ENCODE measurements at places on chromosomes 12 and 14.

GRCh38 chr12:4241592-4241991 lies 32.0 kb upstream of the CCND2 start:
- no peak for DNase-seq

GRCh38 chr14:77040741-77041653 lies 12.5 kb upstream of the IRF2BPL start:
- DNase-seq: no peak

DNA sequence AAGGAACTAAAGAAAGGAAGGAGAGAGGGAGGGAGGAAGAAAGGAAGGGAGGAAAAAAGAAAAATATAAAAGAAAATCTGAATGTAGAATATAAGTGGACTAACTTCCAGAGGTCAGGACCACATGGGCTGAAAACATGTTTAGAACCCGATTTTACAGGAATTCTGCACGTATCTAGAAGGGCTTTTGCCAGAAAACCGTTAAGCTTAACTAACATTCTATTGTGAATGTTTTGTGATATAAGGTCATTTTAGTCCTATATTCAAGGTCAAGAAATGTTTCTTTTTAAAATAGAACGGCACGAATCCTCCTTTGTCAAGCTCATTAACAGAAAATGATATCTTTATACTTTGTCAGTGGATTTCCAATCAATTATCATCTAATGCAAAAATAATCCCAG lies 13.1 kb downstream of the PTCSC3 start:
- DNase-seq: no peak

GRCh38 chr12:114998750-114999128 lies 314.8 kb upstream of the TBX3 start:
- DNase-seq: no peak

DNA sequence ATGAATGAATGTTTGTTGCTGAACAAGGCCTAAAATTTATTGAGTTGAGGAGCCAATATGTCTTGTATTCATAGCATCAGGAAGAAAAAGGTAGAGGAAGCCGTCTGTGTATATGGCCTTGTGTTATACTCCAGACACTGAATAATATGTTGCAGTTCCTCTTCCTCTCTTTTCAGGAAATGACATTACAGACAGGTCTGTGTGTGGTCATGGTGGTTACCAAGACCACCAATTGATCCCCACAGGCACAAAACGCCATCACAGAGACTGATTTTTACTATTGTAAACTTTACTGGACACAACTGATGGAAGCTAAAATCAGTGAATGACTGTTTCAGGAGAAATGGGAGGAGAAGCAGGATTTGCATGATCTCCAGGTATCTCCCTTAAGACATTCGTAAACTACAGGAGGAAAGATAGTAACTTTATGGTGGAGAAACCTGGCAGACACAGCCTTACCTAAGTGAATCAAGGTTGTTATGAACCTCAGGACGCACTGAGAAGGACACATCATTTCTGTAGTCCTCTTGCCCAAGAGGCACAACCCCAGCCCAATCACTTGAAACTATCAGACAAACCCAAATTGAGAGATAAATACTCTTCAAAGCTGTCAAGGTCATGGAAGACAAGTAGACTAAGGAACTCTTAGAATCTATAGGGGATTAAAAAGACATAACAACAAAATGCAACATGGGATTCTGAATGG lies 334.1 kb upstream of the RGS6 start:
- DNase-seq: no peak

DNA sequence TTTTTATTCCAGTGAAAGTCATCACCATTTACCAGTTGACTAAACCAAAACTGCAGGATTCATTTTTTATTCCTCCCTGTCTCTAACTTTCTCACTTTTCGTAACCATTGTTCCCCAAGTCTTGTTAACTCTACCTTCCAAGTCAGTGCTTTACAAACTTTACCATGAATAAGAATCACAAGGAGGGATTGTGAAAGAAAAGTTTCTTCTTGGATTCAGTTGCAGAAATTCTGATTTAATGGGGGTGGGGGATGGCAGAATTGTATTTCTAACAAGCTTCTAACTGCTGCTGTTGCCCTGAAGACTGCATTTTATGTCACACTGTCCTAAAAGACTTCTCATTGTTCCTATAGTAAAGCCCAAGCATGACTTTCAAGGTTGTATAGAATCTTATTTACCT lies 5.0 kb upstream of the RAB21 start:
- DNase-seq: no peak

DNA sequence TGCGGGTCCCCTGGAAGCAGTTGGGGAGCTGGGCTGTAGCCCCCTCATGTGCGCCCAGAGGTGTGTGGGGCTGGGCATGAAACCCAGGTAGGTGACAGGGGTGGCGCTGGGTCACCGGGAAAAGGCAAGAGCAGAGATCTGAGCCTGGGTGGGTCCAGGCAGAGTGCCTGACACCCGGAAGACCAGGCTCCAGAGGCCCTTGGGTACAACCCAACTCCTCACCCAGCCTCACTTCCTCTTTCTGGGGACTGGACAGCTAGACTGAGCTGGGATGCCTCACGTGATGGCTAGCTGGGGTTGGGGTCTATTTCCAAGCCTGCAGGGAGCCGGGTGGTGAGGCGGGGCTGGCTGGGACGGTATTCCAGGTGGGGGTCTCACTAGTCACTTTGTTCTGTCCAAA lies 16.3 kb upstream of the CYP46A1 start:
- no peak for DNase-seq

DNA sequence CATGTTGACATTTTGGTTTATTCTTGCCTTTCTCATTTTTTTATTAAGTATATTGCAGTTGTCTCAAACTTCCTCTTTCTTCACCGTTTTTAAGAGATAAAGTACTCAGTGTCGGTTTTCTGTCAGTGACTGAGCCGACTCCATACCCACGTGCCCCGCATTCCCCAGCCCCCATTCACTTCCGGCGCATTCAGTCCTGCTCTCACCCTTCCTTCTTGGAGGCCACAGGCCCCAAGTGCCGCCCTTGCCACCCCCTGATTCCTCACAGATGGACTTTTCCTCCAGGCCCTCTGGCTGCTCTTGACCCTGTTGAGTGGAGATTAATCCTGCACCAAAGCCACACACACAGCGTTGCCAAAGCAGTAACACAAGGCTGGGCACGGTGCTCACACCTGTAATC lies 19.1 kb upstream of the DNAH10 start:
- no peak for DNase-seq

DNA sequence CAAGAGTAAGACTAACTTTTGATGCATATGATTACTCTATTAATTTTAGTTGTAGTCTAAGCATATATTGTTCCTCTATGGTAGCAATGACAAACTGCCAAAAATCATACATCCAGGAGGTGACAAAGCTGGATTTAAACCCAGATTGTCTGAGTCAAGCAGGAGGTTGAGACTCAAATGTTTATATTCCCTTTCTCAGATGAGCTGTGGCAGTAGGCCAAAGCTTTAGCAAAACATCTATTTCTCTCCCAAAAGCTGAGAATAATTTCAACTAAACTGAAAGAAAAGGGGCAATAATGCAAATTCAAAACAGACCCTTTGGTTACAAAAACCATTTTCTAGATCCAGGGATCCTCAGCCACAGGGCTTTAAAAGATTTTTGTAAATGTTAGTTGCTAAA lies 173.6 kb downstream of the SEC23A start:
- DNase-seq: no peak

DNA sequence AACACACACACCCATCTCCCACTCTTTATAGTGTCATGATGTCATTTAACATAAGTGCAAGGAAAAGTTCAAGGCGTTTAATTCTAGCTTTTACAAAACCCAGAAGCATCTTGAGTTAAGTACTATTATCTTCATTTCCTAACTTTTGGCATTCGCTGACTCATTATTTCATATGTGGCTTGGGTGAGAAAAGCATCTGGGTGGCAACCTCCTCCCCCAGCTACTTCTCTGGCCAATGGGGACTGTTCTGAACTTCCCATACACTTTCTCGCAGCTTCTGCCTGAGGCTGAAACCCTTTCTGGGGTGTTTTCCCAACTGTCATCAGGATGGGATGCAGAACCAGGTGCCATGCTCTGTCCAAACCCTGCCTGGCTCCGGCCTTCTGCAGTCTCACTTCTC lies 2.8 kb upstream of the MARK3 start:
- DNase-seq: no peak

DNA sequence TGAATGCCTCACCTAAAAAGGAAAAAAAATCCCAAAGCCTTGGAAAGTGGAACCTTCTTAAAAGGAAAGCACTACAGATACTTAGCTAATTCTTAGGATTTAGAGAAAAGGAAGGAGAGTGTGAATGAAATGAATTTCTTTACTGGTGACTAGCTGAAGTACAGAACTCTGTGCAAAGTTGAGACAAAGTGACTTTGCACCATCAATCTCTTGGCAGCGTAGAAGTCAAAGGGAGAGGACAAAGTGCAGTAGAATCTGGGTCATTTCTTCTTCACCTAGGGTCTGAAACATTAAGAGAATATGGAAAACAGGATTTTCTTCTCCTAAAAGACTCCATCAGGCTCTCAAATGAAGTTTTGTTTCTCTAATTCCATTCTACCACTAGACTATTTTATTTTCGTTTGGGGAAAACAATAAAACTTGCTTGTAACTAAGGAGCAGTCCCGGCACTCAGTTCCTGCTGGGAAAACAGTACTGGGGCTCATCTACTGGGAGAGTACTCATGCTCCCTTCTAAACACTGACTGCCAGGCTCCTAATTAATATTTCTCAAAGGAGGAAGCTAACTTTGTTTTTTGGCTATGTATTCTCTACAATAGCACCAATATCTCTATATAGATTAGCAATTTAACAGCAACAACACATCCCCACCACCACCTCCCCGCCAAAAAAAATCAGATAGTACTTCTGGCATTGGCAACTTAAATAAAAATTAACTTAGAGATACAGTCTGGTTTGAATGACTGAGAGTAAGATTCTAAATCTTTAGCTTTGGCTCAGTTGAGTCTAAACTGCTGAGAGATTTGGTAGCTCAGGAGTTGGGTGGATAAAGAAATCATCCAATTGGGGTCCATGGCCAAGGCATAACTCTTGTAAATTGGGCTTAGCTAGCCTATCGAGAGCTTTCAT lies 110.7 kb downstream of the SLC15A5 start:
- DNase-seq: no peak

DNA sequence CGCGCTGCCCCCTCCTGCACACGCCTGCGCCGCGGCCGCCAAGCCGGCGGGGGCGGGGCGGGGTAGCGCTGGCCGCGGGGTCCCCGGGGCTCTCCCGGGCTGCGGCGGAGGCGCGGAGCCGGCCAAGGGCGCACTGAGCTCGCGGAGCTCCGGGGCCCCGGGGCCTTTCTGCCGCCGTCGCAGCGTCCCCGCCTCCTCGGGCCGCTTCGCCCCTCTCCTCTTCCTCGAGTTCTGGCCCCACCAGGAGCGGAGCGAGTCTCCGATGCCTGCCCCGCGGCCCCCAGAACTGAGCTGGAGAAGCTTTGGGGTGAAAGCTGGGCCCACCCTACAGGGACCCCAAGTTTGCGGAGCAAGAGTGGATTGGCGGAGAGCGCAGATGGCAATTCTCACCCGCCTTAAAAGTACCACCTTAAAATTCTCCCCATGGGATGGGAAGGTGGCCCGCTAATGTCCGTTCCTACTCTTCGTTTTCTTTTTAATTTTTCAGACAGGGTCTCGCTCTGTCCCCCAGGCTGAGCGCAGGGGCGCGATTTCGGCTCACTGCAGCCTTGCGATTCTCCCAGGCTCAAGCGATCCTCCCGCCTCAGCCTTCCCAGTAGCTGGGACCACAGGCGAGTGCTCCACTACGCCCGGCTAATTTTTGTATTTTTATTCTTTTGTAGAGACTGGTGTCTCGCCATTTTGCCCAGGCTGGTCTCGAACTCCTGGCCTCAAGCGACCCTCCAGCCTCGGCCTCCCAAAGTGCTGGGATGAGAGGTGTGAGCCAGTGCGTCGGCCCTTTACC lies 129.6 kb downstream of the NDUFA12 start:
- no peak for DNase-seq

DNA sequence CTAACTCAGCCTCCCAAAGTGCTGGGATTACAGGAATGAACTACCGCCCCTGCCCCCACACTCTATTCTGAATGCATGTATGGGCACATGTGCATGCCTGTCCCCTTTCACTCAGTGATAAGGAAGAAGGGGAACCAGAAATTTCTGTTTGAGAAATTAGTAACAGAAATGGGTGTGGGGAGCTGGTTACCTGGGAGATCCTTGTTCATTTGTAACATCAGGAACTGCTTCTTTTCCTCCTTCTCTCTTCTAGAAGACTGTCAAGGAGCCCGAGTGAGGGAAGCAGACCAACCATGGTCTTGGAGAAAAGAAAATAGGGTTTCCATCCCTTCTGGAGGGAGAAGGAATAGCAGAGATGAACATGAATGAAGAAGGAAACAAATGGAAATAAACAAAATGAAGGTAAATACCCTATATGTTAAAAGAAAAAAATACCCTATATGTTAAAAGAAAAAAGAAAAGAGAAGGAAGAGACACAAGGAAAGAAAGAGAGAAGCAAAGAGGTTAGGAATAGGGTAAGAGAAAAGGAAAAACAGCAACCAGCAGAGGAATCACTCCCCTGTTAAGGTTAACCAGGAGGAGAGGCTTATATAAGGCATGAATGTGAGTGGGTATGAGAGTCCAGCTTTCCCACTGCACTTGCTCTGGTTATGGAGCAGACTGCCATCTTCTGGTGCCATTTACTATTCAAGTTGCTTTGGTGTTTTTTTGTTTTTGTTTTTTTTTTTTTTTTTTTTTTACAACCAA lies 3.3 kb downstream of the PPP1R3E start:
- peak; percentile 30 for DNase-seq

GRCh38 chr12:48972952-48973483 lies 1.5 kb upstream of the WNT10B start:
- DNase-seq: no peak

DNA sequence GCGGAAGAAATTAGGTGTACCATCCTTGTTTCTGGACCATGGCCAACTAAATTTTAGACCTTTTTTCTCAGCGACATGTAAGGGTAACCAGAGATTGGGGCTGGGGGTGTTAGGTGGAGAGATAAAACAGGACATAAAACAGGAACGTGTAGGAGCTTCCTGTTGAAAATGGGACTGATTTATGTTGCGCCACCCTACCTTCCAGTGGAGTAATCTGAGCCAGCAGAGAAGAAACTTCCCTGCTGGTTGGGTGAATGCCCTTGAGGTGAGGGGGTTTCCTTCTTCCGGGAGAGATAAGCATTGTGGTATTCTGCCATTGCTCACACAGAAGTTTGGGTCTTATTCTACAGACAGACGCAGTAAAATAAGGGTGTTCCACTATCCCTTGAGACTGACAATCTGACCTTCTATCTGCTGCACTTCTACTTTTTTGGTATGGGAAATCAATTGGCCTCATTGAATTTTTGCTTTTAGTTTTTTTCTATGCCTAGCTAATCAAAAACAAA lies 417.6 kb downstream of the PCNX1 start:
- DNase-seq: no peak

- DNase-seq: no peak
Observed at GRCh38 chr14:20624495-20625070, 16.9 kb downstream of the OR6S1 start.

- no peak for DNase-seq
Observed at GRCh38 chr14:62409626-62410300, 635.5 kb downstream of the KCNH5 start.

GRCh38 chr14:33457021-33457420 lies 493.9 kb downstream of the EGLN3 start:
- DNase-seq: no peak

- DNase-seq: no peak
Observed at GRCh38 chr14:23763394-23763793, 127.2 kb downstream of the DHRS2 start.
